ENCODE measurements at places on chromosomes 7 and 10. TPM values are rescaled to one million over a fixed set of nuclear protein-coding genes. Genes with fewer than 3 reads are reported as not detected.

Gene NANOS1
- total RNA-seq: 0.36 TPM

Gene VSTM4
- total RNA-seq: not detected

Gene GNAI1
- total RNA-seq: 0.16 TPM

Gene FXYD4
- not detected for total RNA-seq

DNA sequence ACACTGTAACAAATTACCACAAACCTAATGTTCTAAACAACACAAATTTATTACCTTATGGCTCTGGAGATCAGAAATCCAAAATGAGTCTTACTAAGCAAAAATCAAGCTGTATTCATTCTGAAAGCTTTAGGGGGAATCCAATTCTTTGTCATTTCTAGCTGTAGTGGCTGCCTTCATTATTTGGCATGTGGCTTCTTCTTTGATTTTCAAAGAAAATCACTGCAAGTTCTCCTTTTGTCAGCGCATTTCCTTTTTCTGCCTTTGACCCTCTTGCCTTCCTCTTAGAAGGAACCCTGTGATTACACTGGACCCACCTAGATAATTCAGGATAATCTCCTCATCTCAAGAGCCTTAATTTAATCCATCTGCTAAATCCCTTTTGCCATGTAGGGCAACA, 36.9 kb downstream of the ZPBP start:
- no peak for DNase-seq
- no peak overlapping the region for H3K4me3 ChIP-seq
- no peak overlapping the region for H3K27ac ChIP-seq
- H3K4me1 ChIP-seq: no peaks in the 10 kb centered on the region

DNA sequence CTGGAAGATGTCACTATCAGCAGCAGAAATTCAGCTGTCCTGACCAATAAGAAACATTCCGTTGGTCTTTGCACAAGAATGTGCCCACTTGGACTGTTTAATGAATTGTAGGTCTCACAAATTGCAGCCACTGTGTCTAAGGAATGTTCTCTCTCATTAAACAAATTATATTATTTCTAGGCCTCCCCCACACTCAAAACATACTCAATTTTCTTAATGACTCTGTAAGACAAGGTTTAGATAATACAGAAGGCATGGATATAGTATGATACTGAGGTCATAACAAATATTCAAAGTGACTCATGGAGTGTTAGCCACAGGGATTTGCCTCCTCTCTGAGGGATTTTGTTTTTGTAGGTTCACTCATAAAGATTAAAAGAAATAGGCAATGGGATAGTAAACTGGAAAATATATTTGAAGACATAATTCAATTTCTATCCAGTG, 197.5 kb downstream of the PTN start:
- no peak for DNase-seq
- H3K4me3 ChIP-seq: no peak overlapping the region
- H3K27me3 ChIP-seq: no peaks in the 10 kb centered on the region
- no peaks in the 10 kb centered on the region for H3K4me1 ChIP-seq
- no peak overlapping the region for H3K27ac ChIP-seq

- no peak overlapping the region for H3K27ac ChIP-seq
- no peak overlapping the region for H3K4me3 ChIP-seq
- H3K36me3 ChIP-seq: peaks cover 1% of the 10 kb centered on the region
- peaks cover 57% of the 10 kb centered on the region for H3K4me1 ChIP-seq
- H3K27me3 ChIP-seq: no peaks in the 10 kb centered on the region
These were observed 9.8 kb downstream of the SH2B2 start for GRCh38 chr7:102296514-102296913.
